Stimulated activated naive B cell treated with anti-CD40 and anti-IgM and Interleukin-4, amounts not matched to agents 10 μg/mL and 1 μg/mL and 100 μg/mL, for 72 hours (primary cell): ENCODE measurements at places on chromosomes 11 and 22.

DNA sequence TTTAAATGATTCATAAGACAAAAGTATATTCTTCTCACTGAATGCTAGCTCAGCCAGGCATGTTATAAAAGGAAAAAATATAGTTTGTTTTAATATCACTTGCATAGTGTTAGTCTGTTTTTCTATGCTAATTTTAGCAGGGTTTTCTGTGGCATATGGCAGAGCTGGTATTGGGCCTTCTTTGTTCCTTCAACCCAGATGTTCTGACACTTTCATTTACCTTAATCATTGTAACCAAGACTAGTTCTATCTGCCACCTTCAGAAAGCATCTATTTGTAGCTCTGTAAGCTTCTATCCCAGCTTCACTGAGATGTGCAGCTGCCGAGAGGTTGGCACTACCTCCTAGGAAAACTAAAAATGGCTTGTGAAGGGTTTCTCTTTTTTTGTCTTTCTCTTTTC lies 338.7 kb downstream of the GUCY1A2 start:
- no peak overlapping the region for H3K27ac ChIP-seq
- H3K27me3 ChIP-seq, result no peaks in the 10 kb centered on the region
- no peak overlapping the region for H3K4me3 ChIP-seq
- no peaks in the 10 kb centered on the region for H3K4me1 ChIP-seq
- H3K36me3 ChIP-seq, result no peaks in the 10 kb centered on the region

DNA sequence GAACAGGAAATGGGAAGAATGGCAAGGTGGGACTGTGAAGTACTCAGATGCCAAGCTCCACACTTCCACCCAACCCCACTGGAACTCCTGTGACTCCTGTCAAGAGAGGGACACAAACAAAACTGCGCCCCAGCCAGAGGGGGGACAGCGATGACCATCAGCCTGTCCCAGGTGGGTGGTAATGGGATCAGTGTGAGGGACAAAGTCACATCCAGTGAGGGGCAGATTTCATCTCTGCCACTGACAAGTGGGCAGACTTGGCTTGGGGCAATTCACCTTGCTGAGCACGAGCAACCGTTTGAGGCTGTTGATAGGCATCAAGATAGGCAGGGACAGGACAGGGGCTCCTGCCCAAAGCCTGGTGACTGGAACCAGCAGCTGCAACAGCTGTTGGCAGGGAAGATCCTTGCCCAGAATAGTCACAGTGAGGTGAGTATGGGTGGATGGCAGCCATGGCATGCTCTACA lies 105.4 kb upstream of the PITPNB start:
- DNase-seq, result no peak
- peak overlapping the region; percentile 16 for H3K27ac ChIP-seq
- H3K27me3 ChIP-seq, result peaks cover 3% of the 10 kb centered on the region
- H3K4me1 ChIP-seq, result peaks cover 9% of the 10 kb centered on the region
- H3K4me3 ChIP-seq, result no peak overlapping the region

GRCh38 chr11:128734103-128734831 lies 40.4 kb downstream of the FLI1 start:
- H3K36me3 ChIP-seq, result peaks cover 28% of the 10 kb centered on the region
- H3K4me3 ChIP-seq, result peak overlapping the region; percentile 79
- DNase-seq, result peak; percentile 83
- peak overlapping the region; percentile 96 for H3K27ac ChIP-seq
- peaks cover 96% of the 10 kb centered on the region for H3K4me1 ChIP-seq

DNA sequence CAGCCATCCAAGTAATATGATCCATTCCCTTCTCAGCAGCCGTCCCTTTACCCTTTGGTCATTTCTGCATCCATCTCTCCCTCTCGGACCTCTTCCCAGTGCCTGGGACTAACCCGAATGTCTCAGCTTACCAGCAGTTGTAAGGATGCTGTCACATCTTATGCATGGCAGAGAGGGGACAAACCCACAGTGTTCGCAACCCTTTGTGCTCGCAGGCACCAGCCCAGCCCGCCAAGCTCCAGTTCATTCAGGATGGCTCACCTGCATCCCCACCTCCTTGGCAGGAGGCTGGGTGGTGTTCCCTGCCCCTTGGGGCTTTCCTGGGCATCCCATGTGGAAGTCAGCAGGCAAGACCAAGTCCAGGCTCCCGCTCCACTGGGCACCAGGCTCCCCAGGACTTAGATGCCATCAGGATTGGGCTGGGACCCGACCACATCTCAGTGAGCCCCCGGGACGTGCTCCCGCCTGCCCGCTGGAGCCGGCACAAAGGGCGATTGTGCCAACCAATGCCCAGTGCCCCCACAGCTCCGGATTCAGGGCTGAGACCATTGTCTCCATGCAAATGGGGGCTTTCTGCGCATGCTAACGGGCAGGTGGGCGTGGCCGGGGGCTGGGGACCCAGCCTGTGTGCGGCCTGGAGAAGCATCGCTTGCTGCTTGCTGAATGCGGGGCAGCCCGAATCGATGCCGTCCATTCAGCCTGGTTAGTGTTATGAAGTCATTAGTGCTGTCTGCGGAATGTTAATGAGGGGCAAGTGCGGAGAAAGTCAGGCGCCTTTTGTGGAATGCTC lies 108.6 kb downstream of the KCNQ1OT1 start:
- H3K36me3 ChIP-seq, result peaks cover 2% of the 10 kb centered on the region
- H3K4me1 ChIP-seq, result no peaks in the 10 kb centered on the region
- no peak overlapping the region for H3K4me3 ChIP-seq
- DNase-seq, result no peak
- no peaks in the 10 kb centered on the region for H3K27me3 ChIP-seq

DNA sequence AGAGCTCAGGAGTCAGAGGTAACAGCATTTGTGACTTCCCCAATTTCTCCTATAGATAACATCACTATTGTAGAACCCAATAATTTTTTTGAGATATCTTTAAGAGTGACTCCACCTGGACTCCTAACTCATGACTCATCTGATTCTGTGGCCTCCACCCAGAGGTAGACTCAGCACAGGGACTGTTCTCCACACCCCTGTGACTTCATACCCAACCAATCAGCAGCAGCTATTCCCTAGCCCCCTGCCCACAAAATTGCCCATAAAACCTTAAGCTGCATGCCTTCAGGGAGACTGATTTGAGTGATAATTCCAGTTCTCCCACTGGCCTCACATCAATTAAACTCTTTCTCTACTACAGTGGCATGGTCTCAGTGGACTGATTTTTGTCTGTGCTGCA lies 475.4 kb upstream of the FAT3 start:
- DNase-seq, result no peak
- H3K4me3 ChIP-seq, result no peak overlapping the region
- H3K36me3 ChIP-seq, result no peaks in the 10 kb centered on the region
- H3K4me1 ChIP-seq, result no peaks in the 10 kb centered on the region

- H3K27me3 ChIP-seq, result no peaks in the 10 kb centered on the region
- peaks cover 2% of the 10 kb centered on the region for H3K36me3 ChIP-seq
- DNase-seq, result no peak
- no peak overlapping the region for H3K4me3 ChIP-seq
Observed at GRCh38 chr22:31102441-31103081, 4.8 kb downstream of the SELENOM start.

DNA sequence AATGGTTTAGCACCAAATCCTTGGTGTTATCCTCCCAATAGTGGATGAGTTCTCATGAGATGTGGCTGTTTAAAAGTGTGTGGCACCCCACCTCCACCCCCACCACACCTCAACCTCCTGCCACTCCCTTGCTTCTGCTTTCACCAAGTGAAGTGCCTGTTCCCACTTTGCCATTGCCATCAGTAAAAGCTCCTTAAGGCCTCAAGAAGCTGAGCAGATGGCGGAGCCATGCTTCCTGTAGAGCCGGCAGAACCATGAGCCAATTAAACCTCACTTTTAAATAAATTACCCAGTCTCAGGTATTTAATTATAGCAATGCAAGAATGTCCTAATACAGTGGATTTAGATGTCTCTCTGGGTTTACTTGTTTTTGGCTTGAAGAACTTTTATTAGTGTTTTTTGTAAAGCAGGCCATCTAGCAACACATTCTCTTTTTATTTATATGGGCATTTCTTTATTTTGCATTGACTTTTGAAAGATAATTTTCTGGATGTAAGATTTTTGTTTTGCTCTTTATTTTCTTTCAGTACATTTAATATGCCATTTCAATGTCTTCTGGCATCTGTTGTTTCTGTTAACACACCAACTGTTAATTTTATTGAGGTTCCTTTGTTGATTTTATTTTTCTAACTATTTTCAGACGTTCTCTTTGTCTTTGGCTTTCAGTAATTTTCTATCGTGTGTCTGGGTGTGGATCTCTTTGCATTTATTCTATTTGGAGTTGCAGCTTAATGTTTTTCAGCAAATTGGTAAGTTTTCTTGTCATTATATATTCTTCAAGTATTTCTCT lies 724.5 kb upstream of the CNTN5 start:
- H3K4me1 ChIP-seq, result peaks cover 3% of the 10 kb centered on the region
- peak overlapping the region; percentile 4 for H3K4me3 ChIP-seq

DNA sequence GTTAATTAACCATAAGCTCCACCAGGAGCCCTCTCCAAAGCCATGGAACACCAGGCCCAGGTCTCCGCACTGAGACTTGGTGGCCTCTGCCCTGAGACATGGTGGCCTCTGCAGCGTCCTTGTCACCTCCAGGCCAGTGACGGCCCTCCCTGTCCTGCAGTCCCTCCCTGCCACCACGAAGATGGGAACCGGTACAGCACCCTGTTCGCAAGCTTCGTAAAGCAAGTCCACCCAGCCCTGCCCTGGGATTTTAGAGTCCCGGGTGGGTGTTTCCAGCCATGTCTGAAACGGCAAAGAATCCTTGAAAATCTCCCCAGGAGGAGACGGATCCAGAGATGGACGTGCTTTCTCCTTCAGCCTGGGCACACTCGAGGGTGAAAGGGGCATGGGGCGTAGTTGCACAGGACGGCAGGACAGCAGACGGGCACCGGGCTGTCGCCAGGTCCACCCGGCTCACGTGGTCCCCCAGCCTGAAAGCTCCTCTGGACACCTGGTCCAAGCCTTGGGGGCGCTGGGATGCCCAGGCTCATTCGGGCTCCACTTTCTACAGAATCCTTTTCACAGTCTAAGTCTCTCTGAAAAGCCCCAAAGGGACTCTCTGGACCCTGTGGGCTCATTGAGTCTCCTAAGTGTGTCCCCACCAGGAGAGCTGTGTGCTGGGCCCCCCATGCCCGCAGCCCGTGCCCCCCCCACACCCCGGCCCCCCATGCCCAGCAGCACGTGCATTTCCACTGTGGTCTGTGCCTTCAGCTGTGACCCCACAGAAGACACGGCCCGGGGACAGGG lies 456.2 kb downstream of the BRD1 start:
- H3K4me1 ChIP-seq, result peaks cover 3% of the 10 kb centered on the region
- H3K27ac ChIP-seq, result no peak overlapping the region
- H3K36me3 ChIP-seq, result no peaks in the 10 kb centered on the region
- H3K4me3 ChIP-seq, result no peak overlapping the region
- DNase-seq, result no peak

DNA sequence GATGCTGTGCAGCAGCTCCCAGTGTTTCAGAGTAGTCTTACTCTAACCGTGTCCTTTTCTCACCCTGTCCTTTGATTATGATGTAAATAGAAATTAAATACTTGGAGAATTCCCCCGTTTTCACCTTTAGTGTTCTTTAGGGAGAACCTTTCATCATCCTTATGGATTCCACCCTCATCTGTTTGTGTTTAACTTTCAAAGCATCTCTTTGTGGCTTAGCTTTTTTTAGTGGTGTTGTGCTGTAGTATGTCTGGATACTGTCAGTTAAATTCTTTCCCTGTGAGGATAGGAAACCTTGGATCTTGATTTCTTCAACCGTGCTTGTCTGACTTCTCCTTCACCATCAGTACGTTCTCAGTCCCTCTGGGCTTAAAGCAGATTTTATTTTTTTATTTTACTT lies 48.5 kb downstream of the PPP6R3 start:
- peaks cover 16% of the 10 kb centered on the region for H3K36me3 ChIP-seq
- DNase-seq, result no peak
- no peaks in the 10 kb centered on the region for H3K27me3 ChIP-seq
- H3K4me1 ChIP-seq, result peaks cover 39% of the 10 kb centered on the region
- H3K27ac ChIP-seq, result no peak overlapping the region
- no peak overlapping the region for H3K4me3 ChIP-seq

GRCh38 chr11:66335531-66336233 lies 552 bp downstream of the RIN1 start:
- no peak for DNase-seq
- H3K36me3 ChIP-seq, result peaks cover 32% of the 10 kb centered on the region
- peaks cover 31% of the 10 kb centered on the region for H3K4me1 ChIP-seq
- peak overlapping the region; percentile 90 for H3K27ac ChIP-seq
- H3K27me3 ChIP-seq, result peaks cover 18% of the 10 kb centered on the region
- peak overlapping the region; percentile 62 for H3K4me3 ChIP-seq

DNA sequence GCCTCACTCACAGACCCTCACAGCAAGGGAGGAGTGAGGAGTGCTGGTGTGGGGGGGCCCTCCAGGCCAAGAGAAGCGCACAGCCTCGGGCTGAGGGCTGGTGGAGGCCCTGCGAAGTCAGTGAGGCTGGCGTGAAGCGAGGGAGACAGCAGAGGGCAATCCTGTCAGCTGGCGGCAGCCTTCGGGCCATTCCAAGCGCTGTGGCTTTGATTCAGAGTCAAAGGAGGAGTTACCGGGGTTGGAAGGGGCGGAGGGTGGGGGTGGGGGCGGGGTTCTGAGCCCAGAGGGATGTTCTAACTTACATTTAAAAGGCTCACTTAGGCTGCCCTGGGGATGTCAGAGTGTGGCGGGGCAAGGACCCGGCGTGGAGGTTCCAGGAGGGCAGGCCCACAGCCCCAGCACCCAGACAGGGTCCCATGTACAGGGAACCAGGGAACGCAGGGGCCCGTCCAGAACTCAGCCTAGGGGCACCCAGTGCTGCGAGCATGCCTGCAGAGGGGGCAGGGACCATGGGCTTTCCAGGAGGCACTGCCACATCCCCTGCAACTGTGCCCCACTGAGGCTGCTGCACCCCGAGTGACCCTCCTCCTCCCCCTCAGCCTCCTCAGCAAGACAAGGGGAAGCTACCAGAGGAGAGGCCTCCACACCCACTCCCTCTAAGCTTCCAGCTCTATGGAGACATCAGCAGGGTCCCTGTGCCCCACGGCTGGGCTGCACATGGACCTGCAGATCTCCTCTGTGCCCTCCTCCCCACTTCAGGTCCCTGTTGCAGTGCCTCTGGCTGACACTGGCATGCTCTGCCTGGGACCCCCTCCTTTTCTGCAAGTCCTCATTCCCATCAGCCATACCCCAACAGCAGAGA lies 39.7 kb upstream of the TTLL12 start:
- H3K4me3 ChIP-seq, result no peak overlapping the region
- DNase-seq, result no peak
- H3K27me3 ChIP-seq, result peaks cover 25% of the 10 kb centered on the region
- H3K4me1 ChIP-seq, result peaks cover 9% of the 10 kb centered on the region
- H3K27ac ChIP-seq, result no peak overlapping the region

GRCh38 chr22:32558681-32559355 lies 84.2 kb downstream of the FBXO7 start:
- no peaks in the 10 kb centered on the region for H3K36me3 ChIP-seq
- no peak overlapping the region for H3K27ac ChIP-seq
- H3K4me3 ChIP-seq, result no peak overlapping the region
- DNase-seq, result no peak
- H3K4me1 ChIP-seq, result no peaks in the 10 kb centered on the region

GRCh38 chr11:45298718-45299117 lies 12.6 kb upstream of the SYT13 start:
- H3K4me1 ChIP-seq, result peaks cover 35% of the 10 kb centered on the region
- no peak for DNase-seq
- H3K4me3 ChIP-seq, result no peak overlapping the region
- no peak overlapping the region for H3K27ac ChIP-seq
- peaks cover 10% of the 10 kb centered on the region for H3K27me3 ChIP-seq

- no peak for DNase-seq
- H3K36me3 ChIP-seq, result no peaks in the 10 kb centered on the region
- H3K4me3 ChIP-seq, result no peak overlapping the region
- H3K27me3 ChIP-seq, result peaks cover 26% of the 10 kb centered on the region
- H3K27ac ChIP-seq, result no peak overlapping the region
- no peaks in the 10 kb centered on the region for H3K4me1 ChIP-seq
Observed at GRCh38 chr11:20289732-20290131, 73.8 kb upstream of the HTATIP2 start.
